Cortex of kidney (tissue), 1 donor: ENCODE measurements at places on chromosomes 12 and 14.

- no peak for DNase-seq
These were observed 72.8 kb upstream of the BBS10 start for GRCh38 chr12:76421046-76421445.

DNA sequence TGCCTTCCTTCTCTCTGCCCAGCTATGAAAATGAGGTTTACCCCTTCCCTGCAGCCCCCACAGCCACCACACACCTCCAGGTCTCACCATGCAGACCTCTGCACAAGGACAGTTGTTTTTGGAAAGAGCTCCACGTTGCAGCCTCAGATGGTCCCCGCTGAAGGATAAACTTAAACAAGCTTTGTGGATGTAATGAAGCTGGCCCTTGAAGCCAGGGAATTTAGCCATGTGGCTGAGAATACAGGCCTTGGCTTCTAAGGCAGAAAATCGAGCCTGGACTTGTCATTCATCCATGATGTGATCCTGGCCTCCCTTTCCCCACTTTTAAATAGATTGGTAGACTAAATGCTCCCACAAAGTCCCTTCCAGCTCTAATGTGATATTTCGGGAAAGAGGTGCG is 79.4 kb downstream of the TBX3 start:
- no peak for DNase-seq

DNA sequence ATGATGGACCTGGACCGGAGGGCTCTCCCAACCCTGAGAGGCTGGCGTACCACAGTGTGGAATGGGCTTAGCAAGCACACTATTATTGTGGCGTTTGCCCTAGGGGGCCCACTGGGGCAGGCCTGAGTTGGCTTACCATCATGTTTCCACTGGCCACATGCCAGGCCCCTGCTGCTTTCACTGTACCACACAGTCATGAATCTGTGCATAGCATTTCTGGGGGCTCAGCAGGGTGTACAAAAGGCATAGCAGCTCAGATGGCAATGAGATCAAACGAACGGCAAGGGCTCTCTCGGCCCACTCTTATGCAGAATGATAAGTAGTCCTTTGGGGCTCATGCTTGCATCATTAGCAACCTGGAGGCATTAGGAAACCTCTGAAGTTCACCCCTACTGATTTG is 137.0 kb upstream of the HIF1A start:
- DNase-seq, result no peak

- no peak for DNase-seq
These were observed 23.1 kb downstream of the MGAT4C start for GRCh38 chr12:86233126-86233525.

DNA sequence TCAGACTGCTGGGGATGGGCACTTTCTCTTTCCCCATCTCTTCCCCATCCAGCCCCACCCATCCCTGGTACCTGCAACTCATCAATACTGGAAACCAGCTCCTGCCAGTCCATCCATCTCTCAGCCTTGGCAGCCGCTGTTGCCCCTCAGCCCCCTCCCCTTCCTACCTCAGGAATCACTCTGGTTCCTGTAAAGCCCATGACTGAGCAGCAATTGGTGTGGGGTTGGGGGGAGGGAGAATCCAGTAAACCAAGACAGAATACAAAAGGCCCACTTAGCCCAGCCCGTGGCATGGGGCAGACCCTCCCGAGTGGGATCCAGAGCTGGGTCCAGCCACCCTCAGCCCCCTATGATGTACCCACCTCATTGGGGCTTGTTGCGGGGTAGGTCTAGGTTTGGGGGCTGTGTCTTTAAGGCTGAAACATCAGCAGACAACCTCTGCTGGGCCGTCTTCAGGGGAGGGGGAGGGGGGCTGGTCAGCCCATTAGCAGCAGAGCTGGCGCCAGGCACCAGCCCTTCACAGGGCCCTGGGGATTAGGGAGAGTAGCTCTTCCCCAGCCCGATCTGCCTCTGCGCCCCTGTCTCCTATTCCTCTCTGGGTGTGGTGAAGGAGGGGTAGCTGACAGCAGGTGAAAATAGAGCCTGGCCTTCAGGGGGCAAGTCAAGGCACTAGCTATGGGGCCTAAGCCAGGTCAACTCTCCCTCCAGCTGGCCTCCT is 702 bp upstream of the PRPH start:
- DNase-seq, result no peak

DNA sequence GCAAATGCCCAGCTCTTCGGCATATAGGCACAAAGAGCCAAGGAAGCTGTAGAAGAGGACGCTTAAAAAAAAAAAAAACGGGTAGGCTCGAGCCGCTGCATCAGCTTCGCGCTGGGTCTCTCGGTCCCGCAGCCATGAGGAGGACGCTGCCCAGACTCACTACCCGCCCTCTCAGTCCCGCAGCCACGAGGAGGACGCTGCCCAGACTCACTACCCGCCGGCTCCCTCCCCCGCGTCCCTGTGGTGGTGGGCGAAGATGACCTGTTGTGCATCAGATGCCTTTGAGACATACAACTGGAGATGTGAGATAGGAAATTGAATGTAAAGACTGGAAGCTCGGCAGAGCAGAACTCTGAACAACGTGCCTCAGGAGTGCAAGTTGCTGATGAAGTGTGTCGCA is 11.4 kb upstream of the SPSB2 start:
- no peak for DNase-seq

GRCh38 chr14:90444077-90444696 is 47.4 kb downstream of the CALM1 start:
- DNase-seq, result no peak

- DNase-seq, result no peak
These were observed 161.7 kb downstream of the ANO2 start for GRCh38 chr12:5783289-5783920.

DNA sequence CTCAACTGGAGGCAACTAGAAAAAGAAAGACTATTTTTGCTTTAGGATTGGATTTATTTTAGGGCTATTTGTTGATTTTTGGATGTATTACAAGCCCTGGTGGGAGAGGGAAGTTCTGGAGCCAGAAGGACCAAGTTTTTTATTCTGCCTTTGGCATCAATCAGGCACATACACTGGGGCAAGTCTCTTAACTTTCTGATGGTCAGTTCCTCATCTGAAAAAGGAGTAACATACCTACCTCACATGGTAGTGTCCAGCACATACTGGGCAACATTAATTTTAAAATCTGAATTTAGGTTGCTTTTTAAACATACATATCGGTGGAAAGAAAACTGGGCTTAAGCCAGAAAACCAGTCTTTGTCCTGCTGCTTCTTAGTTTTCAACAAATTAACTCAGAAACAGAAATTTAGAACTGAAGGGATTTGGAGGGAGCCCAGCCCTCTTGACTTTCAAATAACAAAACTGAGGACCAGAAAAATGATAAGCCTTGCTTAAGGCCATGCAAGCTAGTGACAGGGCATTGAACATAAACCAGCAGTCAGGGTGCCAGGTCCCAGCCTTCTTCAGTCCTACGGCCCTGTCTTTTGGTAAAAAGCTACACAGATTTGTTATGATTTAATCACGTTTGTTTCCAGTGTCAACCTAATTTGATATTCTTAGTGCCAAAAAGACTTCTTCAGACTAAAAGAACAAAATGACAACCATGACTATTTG is 90.2 kb upstream of the SLC38A2 start:
- DNase-seq, result no peak

- DNase-seq, result no peak
These were observed 1.4 kb downstream of the CALCOCO1 start for GRCh38 chr12:53725824-53726223.

- no peak for DNase-seq
These were observed 8.5 kb upstream of the SIVA1 start for GRCh38 chr14:104744484-104744883.

DNA sequence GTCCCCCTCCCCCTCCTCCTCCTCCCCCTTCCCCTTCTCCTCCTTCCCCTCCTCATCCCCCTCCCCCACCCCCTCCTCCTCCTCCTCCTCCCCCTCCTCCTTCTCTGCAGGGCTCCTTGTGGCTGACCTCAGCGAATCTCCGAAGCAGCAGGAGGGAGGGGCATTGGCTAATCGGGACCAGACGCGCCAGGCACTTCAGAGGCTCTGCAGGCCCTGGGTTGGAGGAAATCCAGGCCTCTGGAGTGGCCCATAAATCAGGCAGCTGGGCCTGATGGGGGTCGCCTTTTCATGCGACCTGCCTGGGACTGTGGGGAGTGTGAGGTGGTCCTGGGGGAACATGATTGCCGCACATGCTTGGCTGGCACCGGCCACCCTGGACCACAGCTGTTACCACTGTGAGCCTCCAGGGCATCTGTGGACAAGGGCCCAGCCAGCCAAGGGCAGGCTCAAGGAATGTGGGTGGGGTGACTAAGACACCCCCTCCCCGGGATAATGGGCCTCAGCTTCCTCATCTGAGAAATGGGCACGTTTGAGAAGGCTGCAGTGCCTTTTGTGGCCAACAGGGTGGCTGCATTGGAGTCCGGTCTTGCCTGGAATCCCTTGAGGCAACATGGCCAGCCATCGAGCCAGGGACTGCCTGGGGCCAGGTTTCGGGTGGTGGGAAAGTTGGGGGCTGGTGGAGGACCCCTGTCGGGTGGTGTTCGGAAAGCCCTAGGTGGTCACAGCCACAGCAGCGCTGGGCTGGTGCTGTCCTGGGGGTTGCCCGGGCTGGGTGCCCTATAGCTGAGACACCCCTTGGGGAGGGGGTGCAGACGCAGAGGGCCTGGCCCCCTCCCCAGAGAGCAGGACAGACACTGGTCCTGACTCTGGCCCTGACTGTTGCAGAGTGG is 12.0 kb downstream of the KIF26A start:
- no peak for DNase-seq

DNA sequence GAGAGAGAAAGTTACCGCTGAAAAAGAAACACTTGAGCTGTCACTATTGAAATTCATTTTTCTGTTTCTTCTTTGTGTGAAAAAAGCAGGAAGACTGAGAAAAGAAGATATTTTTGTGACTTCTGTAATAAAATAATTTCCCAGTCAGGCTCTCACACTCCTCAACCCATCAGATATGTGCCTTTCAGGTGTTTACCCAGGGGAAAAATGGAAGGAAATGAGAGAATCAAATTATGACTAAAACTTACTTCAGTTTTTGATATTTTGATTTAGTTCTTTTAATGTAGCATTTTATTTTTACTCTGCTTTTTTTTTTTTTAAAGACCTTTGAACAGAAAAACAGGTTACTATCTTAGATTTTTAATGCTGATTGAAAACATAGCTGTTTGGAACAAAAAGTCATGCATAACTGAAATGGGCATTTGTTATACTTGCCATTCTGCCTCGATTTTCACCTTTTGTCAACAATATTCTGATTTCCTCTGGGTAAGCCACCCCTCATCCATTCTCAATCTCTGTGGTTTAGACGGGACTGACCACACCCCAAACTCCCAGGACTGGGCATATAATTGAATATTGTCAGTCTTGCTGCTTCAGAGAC is 133.2 kb upstream of the KRR1 start:
- DNase-seq, result no peak

DNA sequence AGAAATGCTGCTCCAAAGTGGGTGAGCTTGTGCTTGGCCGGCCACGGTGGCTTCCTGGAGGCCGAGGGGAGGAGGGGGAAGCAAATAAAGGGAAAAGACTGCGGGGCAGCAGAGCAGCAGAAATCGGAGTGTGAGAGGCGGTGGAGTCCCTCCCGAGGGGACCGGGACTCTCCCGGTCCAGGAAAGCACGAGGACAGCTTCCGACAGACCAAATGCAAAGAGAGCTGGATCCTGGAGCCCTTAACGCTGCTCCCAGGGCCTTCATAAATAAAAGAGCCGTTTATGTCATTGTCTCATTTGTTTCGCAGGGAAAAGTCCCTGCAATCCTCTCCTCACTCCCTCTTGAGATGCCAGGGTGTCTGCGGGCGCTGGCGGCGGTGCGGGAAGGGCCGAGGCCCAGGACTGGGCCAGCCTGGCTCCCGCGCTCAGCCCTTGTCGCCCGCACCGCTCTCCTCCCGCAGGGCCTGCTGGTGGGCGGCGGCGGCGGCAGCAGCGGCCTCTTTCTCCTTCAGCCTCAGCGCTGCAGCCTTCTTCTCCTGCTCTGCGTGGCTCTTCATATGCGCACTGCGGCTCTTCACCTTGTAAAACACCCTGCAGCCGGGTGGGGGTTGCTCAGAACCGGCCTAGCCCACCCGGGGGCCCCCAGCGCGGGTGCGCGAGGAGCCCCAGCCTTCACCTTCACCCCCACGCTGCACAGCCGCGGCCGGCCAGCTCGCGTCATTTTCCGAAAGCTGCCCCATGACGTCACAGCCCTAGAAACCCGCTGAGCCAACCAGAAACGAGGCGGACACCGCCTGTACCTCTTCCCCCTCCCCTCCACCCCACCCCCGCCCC is 4.5 kb upstream of the PNMA1 start:
- no peak for DNase-seq

- no peak for DNase-seq
These were observed 104.7 kb downstream of the VEZT start for GRCh38 chr12:95322326-95322725.

DNA sequence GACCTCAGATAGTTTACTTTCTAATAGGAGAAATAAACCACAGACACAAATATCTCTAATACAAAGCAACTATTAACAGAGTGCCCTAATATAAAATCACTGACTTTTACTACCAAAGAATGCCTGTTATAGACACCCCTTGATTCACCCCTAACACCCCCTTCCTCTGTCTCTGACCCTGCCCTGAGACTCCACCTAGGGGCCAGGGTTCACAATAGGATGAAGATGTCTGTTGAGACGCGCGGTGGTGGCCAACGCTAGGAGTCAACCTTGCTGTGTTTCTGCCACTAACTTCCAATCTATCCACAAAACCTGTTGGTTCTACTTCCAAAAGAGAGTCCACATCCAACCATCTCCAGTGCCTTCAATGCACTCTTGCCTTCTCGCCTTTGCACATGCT is 10.9 kb upstream of the TC2N start:
- DNase-seq, result no peak

DNA sequence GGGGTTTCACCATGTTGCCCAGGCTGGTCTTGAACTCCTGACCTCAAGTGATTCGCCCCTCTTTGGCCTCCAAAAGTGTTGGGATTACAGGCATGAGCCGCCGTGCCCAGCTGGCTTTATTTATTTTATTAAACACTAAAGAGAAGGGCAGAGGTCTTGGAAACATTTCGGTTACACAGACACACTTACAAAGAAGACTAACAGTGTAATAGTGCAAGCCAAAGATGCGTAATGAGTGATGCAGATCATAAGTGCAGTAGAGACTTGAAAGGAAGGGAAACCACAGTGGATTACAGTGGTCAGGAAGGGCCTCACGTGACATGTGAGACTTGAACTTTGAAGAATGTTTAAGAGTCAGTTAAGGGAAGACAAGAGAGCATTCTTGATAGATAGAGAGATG is 33.9 kb upstream of the CDK17 start:
- no peak for DNase-seq

- no peak for DNase-seq
These were observed 67.2 kb upstream of the FOXN3 start for GRCh38 chr14:89484051-89484844.

- no peak for DNase-seq
These were observed 6.0 kb downstream of the RAD9B start for GRCh38 chr12:110508071-110508586.
